ENCODE measurements at places on chromosomes 16 and 17.

- DNase-seq, result no peak
These were observed 14.3 kb downstream of the ACSF2 start for GRCh38 chr17:50440172-50440837.

GRCh38 chr16:79535130-79535529 is 65.4 kb downstream of the MAF start:
- no peak for DNase-seq

DNA sequence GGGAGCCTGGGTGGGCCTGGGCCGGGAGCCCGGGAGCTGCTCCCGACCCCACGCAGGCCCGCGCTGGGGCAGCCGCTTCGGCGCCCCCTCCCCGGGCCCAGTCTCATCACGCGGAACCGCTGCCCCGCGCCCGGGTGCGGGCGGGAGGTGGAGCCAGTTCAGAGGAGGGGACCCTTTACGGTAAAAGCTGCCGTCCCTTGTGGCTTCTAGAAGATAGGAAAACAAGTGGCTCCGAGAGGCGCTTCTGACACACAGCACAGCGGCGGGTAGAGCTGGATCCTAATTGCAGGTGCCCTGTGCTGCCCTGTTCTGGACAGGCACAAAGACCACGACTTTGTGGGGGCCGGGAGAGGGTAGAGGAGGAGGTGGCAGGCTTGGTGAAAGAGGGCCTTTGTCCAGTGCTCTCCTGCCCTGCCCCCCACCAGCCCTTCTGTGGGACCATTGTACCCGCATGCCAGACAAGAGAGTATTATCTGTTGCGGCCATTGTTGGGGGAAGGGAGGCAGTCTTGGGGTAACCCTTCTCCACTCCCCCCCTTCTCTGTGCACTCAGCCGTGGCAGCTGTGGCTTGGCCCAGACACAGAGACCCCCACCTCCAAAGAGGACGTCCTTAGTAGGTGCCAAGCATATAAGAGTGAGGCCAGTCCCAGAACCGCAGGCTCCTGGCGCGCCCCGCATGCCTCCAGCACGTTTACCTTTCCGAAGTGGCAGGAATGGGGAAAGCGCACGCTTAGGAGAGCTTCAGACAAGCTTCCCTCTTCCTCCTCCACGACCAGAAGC is 736 bp downstream of the CNP start:
- DNase-seq, result peak; percentile 46

DNA sequence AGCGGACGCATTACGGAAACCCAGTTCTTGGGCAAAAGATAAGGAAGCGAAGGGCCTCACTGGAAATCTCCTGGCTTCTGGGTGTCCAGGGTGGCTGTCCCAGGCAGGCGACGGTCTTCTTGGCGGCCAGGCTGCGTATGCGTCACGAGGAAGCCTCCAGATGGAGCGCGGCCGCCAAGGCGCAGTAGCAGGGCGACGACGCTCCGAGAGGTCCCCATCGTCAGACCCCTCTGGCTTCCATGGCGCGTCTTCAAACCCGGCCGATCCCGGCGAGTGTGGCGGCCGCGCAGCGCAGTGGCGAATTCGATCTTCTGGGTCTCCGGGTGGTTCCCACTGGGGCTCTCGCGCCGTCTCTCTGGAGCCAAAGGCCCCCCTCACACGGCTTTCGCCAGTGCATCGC is 13.8 kb upstream of the ANKRD40CL start:
- DNase-seq, result no peak

- DNase-seq, result no peak
These were observed 21.3 kb upstream of the SALL1 start for GRCh38 chr16:51172368-51172767.

DNA sequence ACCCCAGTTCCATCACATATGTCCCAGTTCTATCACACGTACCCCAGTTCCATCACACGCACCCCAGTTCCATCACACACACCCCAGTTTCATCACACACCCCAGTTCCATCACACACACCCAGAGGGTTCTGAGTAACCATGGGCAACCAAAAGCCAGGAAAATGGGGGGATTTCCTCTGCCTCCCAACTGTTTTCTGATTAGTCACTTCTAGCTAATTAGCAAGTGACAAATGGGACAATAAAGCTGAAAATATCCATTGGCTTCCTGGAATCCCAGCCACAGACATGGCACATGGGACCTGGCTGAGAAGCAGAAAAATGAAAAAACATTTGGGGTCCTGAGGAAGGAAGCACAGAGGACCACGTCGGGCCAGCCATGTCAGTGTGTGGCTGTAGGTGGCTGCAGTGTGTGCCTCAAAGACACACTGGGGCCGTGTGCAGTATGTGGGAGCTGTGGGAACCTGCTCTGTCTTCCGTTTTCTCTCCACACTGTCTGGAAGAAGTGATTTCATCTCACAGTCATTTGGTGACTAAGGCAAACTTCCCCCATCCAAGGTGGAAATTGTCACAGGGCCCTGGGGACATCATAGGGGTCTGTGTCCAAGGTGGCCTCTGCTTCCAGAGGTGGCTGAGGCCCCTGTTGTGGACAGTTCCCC is 106.7 kb downstream of the CMIP start:
- DNase-seq, result peak; percentile 29

DNA sequence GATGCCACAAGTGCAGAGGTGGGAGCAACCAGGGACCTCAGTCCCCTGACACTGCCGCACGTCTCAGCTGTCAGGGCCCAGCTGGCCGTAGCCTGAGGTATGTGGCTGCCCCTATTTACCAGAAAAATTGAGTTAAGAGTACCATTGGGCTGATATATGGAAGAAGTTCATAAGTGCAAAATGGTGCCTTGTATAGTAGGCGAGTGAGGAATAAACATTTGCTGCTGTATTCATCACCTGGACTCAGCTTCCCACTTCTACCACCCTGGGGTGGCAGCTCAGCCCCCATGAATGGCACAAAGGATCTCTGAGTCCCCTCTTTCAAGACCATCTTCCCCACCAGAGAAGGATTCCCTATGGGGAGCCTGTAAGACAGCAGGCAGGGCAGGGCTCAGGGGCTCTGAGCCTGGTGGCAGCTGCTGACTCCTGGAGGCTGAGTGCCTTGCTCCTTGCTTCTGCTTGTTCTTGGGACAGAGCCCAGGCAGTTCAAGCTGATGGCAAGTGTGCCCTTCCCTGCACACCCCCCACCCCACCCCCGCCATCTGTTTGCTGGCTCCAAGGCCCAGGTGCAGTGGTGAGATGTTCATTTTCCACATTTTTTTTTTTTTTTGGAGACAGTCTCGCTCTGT is 29.0 kb downstream of the TRPV2 start:
- peak; percentile 51 for DNase-seq

- no peak for DNase-seq
These were observed 11.9 kb downstream of the CDK5RAP3 start for GRCh38 chr17:47982645-47983390.

All from activated CD4-positive, alpha-beta T cell treated with anti-CD3 and anti-CD28 coated beads, Interleukin-10, Interleukin-2, amounts not matched to agents 100 ng/mL and 50 ng/mL, durations not matched to agents 16 hours and 8 hours (primary cell).